ENCODE measurements at places on chromosomes 2 and 18. TPM values are rescaled to one million over a fixed set of nuclear protein-coding genes. Genes with fewer than 3 reads are reported as not detected.
A peak's percentile ranks its signal among the peaks of the same experiment; 100 is the strongest.

DNA sequence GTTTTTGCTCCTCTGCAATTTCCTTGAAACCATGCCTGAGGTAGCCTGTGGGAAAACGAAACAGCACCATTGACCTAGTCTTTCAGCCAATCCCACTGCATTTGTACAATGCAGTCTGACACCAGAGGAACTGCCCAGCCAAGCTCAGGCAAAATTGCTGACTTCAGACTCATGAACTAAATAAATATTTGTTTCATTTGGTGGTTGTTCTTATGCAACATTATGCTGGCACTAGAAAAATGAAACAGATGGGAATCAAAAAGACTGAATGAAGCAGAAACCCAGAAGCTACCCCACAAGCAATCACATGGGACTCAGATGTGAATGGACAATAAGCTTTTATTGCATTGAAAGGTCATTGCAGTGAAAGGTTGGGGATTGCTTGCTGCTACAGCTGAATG lies 1.7 kb downstream of the NAT8 start:
- no peak for DNase-seq

DNA sequence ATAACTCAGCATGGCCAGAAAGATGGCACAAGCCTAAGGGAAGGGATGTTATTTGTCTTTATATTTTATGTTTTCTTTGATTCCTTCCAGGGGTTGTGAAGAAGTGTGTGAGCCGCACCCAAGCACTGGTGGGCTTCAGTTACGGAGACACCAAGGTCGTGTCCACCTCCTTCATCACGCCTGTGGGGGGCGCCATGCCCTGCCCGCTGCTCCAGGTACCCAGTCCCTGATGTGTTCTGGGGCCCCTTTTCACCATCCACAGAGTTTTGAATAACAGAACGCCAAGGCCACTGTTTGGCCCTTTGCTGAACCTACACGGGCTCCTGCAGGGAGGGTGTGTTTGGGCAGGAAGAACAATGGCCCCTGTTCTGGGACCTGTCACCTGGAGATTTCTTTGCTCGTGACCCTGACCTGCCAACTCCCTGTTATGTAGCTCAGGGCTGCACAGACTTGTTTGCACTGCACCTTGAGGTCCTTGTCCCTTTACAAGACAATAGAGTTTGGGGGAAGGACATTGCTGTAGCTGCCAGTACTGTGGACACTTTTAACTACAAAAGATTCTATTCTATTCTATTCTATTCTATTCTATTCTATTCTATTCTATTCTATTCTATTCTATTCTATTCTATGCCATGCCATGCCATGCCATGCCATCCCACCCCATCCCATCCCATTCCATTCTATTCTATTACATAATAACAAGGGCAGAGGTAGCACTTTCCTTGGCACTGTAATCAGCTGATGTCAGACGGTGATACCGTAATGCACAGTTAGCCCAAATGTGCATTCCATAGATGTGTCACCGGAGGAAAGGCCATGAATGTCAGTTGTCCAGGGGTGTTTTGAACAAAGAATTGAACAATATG lies 48.2 kb upstream of the CNGA3 start:
- no peak for DNase-seq

- DNase-seq, result peak; percentile 72
These were observed 16.4 kb upstream of the FBLN7 start for GRCh38 chr2:112121682-112122254.

- DNase-seq, result no peak
These were observed 49.2 kb upstream of the NXPH2 start for GRCh38 chr2:138829326-138829919.

GRCh38 chr2:32172870-32173269 lies 7.2 kb downstream of the SLC30A6 start:
- DNase-seq, result no peak

DNA sequence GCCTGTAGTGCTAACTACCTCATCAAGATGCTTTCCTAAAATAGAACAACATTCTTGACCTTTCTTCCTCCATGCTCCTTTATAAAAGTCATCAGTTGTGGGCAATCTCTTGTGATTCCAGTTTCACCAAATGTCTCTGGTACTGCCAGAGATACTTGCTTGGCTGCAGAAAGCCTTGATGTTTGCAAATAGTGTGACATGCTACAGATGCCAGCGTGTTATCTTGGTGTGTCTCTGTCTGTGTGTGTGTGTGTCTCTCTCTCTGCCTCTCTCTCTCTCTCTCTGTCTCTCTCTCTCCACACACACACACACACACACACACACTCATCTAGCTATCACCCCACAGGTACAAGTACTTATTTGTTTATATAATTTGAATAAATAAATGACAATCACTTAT lies 146.9 kb downstream of the CCDC102B start:
- DNase-seq, result no peak

CCDC74A gene
- polyA plus RNA-seq, result 3.3 TPM

- DNase-seq, result no peak
These were observed 1304.4 kb upstream of the ACVR2A start for GRCh38 chr2:146540271-146540932.

GRCh38 chr2:205612636-205613035 lies 69.7 kb upstream of the NRP2 start:
- no peak for DNase-seq

ASB18 gene
- polyA plus RNA-seq, result 4.7 TPM

GRCh38 chr18:36623681-36624190 lies 205.1 kb downstream of the TPGS2 start:
- no peak for DNase-seq

- DNase-seq, result no peak
These were observed 96.2 kb upstream of the SNTG2 start for GRCh38 chr2:854460-854859.

KCNG2 gene
- polyA plus RNA-seq, result 0.22 TPM

ALK gene
- 0.13 TPM for polyA plus RNA-seq

TTN gene
- 239 TPM for polyA plus RNA-seq

DNA sequence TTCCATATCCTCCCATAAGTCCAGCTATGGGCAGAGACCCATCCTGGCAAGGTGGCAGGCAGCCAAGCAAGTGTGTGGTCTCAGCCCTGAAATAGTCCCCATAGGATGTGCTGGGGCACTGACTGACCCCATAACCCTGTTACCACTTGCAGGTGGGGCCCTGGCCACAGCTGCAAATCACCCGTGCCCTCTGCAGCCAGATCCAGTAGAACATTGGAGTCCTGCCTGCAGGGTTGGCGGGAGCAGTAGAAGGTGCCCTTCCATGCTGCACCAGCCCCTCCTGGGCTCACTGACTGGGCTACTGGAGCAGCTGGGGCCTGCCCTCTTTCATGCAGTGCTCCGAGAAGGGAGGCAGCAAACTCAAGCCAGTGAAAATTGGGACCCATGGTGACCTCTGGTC lies 112.6 kb upstream of the MCFD2 start:
- DNase-seq, result no peak

DNA sequence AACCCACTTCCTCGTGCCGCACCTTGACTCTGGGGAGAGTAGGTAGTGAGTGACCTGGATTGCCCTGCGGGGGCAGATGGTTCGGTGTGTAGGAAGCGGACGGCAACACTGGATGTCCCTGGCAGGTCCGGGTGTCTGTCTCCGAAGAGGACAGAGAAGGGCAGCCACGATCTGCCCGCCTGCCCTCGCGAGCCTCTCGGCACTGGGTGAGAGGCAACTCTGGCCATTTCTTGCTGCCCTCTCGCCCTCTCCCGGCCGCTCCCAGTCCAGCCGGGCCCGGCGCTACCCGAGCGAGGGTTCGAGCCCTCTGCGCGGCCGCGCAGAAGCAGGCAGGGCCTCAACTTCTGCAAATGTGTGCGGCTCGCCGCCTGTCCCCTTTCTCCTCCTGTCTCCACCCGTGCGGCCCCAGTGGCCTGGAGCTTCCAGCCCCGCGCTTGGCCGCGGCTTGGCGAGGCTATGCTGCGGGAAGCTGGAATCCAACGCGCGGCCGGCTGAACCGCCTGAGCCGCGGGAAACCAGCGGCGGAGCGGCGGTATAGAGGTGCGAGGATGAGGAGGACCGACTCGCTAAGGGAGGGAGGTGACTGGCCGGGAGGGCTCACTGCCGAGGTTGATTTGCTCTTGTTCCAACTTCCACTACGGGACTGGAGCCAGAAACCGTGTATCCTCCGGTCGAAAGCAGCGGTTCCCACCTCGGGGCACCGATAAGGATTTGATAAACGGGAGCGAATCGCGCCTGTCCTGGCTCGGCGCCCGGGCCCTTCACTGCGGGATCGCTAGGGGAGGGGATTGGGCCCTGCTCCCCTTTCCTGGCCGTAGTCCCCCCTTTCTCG lies 1.5 kb downstream of the EPAS1 start:
- no peak for DNase-seq

SCG2 gene
- 0.15 TPM for polyA plus RNA-seq

GRCh38 chr2:238754259-238754658 lies 93.6 kb upstream of the TWIST2 start:
- DNase-seq, result no peak

DNA sequence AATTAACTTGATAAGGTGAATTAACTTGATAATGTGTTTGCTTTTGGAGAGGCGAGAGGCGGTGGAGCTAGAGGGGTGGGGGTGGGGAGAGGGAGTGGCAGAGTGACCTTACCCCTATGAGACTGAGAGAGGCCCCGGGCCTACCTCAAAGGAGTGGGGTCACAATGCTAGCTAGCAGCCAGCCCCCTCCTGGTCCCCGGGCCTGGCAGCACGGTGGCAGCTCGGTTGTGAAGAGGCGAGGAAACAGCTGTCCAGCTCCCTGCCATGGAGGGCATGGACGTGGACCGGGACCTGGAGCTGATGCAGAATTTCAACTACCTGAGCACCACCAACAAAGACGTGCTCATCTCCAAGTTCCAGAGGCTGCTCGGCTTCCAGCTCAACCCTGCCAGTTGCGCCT lies 123.9 kb downstream of the RGPD3 start:
- DNase-seq, result no peak

ZC3H6 gene
- 3.2 TPM for polyA plus RNA-seq

DNA sequence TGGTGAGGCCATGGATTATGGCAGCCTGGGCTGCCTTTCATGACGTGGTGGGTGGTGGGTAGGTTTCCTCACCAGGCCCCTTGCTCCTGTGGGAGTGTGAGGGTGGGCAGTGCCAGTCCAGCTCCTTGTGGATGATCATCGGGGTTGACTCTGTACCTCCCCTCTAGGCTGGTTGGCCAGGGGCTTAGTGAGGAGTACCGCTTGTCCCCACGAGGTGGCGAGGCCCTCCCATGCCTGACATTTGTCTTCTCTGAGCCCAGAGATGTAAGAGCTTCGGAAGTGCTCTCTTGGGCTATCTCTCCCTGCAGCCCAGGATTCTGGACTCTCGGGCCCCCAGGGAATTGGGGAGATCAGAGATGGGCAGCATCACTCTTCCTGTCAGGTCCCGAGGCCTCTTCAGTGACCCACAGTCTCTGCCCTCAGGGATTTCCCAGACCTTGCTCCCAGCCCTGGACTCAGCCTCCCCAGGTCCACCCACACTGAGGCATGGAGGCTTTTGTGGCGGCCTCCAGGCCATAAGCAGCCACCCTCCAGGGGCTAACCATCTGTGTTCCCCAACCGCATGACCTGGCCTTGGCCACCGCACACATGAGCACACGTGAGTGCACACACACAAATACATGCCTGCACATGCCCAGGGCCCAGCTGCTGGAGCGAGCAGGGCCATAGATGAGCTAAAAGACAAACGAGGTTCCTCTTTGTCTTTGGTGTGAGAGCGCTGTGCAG lies 6.5 kb downstream of the SPR start:
- peak; percentile 33 for DNase-seq

TMEM169 gene
- 6.2 TPM for polyA plus RNA-seq

WDR43 gene
- polyA plus RNA-seq, result 35.7 TPM

GRCh38 chr2:134360745-134361487 lies 107.0 kb downstream of the MGAT5 start:
- DNase-seq, result peak; percentile 76

DNA sequence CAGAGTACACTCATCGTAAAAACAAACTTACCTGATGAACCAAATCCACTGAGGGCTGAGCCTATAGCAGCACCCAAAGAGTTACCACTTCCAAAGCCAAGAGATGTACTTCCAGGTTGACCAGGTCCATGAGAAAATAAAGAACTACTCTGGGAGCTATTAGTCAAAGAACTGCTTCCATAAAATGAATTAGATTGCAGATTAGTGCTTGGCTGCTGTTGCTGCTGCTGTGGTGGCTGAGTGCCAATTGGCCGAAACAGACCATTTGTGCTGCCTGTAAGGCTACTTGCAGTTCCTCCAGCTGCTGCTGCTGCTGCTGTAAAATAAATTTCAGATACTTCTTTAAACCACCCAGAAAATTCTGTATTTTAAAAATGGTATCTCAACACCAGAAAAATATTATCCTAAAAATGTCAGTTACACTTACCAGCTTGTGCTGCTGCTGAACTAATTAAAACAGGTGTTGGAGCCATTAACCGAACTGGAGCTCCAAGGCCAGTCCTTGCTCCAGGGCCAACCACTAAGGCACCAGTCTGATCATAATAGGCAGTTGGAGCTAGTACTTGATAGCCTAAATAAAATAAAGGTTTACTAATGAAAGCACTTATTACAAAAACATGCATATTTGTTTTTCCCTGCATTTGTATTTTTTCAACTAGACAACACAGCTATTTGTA lies 58.1 kb upstream of the SDC1 start:
- peak; percentile 45 for DNase-seq

- DNase-seq, result peak; percentile 68
These were observed 16.1 kb downstream of the KCNE4 start for GRCh38 chr2:223068071-223068470.

DNA sequence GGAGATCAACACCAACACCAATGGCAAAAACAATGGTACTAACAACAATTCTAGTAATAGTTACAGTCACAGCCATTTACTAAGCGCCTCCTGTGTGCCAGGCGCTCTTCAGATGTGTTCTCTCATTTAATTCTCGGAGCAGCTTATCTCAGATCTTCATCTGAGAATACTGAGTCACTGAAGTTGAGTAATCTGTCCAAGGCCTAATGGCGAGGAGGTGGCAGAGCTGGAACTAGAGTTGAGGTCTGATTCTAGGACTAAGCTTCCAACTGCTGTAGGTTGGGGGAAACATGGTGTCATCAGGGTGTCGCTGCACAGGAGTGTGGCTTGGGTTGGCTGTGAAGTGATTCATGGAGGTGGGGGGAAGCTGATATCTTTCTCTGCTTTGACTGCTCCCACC lies 156.1 kb downstream of the DYSF start:
- no peak for DNase-seq

DNA sequence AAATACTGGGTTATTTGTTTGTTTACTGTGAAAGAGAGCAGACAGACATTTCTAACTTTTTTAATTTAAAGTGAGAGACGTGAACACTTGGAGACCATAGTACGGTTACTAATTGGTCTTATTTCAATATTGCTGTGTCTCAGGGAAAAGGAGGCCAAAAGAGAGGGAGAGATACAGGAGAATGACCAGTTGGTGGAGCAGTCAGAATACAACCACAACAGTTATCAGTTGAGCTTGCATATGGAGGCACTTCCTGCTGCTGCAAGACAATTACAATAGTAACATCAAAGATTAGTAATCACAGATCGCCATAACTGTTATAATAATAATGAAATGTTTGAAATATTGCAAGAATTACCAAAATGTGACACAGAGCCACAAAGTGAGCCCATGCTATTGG lies 58.2 kb downstream of the TWSG1 start:
- DNase-seq, result no peak

DNA sequence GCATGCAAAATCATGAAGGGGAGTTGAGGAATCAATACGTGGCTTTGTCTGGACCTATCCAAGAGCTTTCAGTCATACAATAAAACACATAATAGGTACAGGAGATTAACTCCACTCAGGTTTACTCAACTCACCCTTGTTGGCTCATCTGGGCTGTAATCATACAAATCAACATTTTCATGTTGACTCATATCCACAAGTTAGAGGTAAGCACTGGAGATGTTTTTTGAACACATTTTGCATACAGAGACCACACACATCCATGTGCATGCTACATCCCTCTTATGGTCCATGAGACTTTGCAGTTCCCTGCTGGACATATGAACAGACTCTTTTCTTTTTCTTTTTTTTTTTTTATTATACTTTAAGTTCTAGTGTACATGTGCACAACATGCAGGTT lies 336.9 kb upstream of the PIK3C3 start:
- no peak for DNase-seq

RUFY4 gene
- 0.32 TPM for polyA plus RNA-seq
